ENCODE measurements at places on chromosomes 1 and 21.

- no peak for DNase-seq
These were observed 31.7 kb downstream of the TRIM11 start for GRCh38 chr1:228374711-228375577.

GRCh38 chr1:58338081-58338480 is 208.4 kb downstream of the OMA1 start:
- DNase-seq, result no peak

DNA sequence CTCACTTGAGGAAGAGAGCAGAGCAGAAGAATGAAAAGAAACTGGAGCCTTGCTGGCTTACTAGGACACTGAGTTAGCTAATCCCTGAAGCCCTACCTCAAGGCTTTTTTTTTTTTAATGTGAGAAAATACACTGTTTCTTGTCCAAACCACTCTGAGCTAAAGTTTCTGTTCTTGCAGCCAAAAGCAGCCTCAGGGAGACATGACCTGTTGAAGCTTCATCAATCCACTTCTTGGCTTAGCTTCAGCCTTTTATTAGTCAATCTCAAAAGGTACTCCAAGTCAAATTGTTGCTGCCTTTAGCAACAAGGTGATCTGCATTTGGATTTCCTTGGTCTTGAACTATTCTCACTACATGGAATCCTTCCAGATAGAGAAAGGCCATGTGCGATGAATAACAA is 33.7 kb downstream of the CCDC185 start:
- DNase-seq, result peak; percentile 8

DNA sequence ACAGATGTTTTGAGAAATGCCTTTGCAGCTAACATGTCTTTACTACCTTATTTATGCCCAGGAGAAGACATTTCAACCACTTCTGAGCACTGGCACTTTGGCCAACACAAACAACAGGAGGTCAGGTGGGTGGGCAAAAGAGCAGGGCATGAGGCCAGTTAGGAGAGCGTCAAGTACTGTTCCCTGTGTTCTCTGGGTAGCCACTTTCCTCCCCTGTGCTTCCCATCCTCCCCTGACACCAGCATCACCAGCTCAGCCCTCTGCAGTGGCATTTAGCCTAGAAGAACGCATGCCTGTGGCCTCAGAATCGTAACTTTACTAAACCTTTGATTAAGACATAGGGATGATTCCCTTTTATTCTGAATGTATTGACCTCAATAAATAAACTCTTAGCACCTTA is 18.3 kb downstream of the BTG2 start:
- DNase-seq, result no peak

GRCh38 chr1:10662824-10663677 is 133.4 kb downstream of the CASZ1 start:
- DNase-seq, result no peak

Data from bronchial epithelial cell (primary cell).